ENCODE measurements at places on chromosomes 16 and 17.

- DNase-seq: no peak
These were observed 75.8 kb downstream of the WWOX start for GRCh38 chr16:78175287-78175686.

- no peak for DNase-seq
These were observed 13.6 kb downstream of the SMCR8 start for GRCh38 chr17:18328643-18329204.

DNA sequence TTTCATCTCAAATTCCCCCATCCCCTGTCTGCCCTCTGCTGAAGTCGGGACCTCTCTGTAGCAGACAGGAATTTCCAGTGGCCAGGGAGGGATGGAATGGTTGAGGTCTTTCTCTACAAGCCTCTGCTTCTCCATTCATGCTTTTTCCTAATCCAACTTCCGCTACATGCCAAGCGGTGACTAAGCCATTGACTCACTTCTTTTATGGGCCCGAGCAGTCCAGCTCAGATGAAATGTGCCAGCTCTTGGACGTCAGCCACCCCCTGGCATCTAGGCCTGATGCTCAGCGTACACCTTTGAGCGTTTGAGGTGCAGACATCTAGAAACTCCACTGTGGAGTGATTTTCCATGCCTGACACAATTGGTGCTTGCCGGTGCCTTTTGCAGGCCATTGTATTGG, 40.7 kb upstream of the GPR139 start:
- DNase-seq: no peak

DNA sequence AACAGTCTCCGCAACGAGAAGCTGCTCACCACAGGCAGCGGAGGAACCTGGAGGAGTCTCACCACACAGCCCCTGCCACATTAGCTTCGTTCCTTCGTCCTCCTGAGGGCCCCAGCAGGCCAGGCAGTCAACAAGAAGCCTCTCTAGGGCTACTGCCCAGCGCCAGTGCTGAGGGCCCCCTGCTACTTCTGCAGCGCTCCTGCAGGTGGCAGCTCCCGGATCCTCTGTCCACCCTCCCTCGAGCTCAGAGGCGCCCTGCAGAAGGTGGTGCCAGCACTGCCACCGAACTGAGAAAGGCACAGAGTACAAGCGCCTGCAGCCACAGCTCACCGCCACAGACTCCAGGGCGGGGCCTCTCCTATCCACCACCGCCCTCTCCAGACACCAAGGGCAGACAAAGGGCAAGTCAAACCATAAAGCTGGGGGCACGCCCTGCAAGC, 27.3 kb downstream of the KDM8 start:
- DNase-seq: no peak

DNA sequence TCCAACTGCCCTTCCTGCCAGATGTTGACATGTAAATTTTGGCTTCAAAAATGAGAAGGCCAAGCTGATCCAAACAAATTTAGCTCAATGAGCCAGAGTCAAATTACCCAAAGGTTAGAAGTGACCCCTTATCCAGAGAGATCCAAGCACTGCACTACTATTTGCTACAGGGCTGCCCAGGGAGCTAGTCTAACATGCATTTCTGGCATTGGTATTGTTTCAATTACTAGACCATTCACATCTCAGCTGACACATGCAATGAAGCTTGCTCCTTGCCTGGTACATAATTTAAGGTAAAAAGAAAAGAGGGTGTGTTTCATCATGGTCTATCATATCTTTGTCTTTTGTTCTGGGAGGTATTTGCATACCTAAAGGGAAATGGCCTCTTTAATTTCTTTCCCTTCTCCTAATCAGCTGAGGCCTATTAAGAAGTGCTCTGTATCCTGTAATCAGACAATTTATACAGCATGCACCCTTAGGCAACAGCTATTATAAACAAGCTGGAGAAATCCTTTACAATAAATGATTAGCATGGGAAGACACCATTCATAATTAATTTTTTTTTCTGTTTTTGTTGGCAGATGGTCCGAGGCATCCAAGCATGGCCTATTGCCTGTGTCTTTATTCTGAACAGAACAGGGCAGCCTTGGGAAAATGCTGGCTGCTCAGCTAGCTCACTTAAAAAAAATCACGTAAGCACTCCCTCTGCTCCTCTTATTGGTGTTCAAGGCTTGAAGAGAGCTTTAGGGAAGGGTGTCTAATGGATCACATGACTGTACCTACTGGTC, 161.5 kb upstream of the SALL1 start:
- DNase-seq: no peak

DNA sequence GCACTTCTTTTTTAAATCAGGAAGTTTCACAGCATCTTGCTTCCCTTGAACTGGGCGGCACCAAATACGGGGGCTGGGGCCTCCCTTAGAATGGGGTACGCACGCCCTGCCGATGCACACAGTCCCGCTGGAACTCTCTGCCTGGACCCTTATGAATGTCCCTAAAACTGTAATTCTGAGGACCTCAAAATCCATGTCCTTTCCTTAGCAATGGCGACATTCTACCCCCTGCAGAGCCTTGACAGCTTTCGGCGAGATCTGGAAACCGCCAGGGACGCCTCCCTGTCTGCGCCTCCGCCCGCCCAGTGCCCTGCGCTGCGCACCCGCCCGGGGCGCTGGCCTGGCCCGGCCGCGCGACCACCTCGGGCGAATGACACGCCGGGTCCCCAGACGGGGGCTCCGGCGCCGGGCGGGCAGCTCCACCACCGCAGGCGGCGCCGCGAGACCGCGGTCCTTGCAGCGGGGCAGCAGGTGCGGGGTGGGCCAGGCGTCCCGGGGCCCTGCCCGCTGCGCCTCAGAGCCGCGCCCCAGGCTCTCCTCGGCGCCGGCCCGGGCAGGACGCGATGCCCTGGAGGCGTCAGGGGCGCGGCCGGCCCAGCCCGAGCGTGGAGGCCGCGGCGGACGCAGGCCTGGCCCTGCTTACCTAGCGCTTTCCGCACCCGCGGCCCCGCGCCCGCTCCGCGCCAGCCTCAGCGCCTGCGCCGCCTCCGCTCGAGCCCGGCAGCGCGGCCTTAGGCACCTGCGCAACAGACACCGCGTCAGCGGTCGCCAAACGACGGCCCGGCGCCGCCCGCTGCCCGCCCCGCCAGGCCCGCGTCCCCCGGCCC, 548 bp downstream of the HAGH start:
- no peak for DNase-seq

DNA sequence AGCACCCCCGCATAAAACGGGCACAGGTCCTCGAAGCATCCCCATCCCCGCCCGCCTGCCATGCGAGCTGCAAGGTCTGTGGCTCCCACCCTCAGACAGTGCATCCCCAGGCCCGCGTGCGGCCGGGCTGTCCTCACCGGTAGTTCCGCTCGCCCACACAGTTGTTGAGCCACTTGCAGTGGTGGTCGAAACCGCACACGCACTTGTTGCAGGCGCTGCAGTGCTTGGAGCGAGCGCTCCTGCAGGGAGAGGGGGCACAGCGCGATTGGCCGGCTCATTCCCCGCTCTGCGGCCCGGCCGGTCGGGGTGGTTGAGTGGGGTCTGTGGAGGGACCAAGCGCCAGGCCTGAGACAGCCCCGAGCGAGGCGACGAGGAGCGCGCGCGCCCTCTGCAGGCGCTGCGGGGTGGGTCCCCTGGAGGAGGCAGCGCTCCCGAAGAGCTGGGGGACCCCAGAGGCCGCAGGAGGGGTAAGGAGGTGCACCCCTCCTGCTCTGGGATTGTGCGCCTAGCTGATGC, 6.0 kb upstream of the TPPP3 start:
- DNase-seq: no peak

GRCh38 chr16:1561266-1561665, 27.8 kb downstream of the TMEM204 start:
- DNase-seq: no peak

DNA sequence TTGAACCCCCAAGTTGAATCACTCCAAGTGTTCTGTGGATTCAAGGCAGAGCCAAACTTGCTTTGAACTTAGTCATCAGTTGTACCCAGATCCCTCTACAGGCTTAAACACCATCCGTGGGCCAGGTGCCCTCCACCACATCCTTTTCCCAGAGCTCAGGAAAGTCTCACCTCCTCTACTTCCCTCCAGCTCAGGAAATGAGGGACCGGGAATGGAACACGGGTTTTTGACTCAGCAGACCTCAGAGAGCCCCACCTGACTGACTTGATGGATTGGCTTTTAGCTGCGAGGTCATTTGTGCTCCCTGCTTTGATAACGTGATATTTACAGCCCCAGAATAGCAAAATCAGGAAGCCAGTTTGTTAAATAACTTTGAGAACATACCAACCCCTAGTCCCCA, 20.1 kb downstream of the GID4 start:
- no peak for DNase-seq

GRCh38 chr16:8887952-8888560, 5.9 kb downstream of the LITAFD start:
- DNase-seq: no peak

DNA sequence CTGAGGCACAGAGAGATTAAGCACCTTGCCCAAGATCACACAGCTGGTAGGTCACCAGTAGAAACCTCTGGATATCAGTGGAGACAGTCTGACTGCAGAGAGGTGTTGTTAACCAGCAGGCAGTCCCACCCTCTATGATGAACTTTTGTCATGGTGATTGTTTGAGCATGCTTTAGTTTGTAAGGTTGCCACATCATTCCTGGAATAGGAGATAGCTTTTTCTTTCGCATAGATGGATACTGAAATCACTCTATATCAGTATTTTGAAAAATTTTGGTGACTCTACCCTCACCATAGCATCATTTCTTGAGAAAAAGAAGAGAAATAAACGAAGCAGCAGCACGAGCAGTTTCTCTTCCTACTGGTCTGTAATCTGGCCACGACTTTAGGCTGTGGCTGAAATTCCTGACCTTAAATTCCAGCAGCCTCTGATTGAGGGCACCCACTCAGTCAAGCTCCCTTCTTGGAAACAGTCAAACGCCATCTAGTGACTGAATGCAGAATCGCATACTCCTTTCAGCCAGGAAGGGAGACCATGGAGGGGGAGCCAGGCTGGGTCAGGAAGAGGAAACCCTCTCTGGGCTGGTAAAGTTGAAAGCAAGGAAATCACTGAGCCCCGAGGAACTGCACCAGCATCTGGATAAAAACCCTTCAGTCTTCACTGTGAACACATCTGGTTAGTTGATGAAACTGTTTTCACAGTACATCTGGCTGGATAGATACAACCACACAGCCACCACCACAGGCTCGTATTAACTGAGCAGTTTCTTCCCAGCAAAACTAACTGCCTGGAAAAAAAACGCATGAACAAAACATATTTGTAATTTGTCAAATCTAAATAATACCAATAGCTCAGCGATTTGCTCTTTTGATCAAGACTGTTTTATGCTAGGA, 108.5 kb upstream of the XYLT1 start:
- peak; percentile 96 for DNase-seq

- no peak for DNase-seq
These were observed at the start of gene SP6 for GRCh38 chr17:47850692-47851573. Gene SP6, minus strand, starts transcription at chr17:47851163. Its CDS starts 2,734 bp downstream, at chr17:47848429.

DNA sequence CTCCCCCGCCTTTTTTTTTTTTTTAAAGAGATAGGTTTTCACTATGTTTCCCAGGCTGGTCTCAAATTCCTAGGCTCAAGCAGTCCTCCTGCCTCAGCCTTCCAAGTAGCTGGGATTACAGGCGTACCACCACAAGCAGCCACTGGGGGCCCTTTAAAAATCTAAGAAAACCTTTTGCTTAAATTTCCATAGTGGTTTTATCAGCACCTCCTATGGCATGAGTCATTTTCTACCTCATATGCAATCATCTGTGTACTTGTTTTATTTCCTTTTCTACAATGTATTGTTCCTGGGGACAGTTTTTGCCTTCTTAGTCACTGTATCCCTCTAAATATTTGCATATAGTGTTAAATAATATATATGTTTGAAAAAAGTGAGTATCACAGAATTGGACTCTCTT, 29.2 kb downstream of the GNA13 start:
- DNase-seq: no peak

GRCh38 chr17:28247671-28248555, 71.1 kb upstream of the TMEM97 start:
- no peak for DNase-seq

DNA sequence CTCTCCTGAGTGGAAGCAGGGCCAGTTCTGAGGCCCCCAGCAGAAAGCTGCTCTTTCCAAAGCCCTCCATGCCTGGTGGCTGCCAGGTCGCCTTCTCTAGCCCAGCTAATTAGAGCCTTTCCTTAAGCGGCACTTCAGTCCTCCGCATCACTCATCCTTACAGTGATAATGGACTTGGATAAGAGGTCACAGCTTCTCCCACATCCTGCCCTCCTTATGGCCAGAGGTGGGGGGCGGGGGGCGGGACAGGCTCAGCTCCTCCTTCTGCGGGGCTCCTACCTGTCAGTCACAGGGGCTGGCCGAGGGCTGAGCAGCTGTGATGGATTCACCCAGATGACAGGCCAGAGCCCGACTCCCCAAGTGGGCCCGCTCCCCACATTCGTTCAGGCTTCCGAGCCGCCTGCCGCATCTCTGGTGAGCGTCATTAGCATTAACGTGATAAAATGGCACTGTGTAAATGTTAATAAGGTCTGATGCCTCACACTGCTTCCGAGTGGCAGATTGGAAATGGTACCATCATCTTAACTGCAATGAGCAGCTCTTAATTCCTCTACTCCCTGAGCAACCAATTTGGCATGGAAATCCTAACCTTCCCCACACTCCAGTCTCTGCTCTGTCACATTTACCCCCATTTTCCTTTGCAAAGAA, 41.3 kb downstream of the GRIN2C start:
- no peak for DNase-seq

DNA sequence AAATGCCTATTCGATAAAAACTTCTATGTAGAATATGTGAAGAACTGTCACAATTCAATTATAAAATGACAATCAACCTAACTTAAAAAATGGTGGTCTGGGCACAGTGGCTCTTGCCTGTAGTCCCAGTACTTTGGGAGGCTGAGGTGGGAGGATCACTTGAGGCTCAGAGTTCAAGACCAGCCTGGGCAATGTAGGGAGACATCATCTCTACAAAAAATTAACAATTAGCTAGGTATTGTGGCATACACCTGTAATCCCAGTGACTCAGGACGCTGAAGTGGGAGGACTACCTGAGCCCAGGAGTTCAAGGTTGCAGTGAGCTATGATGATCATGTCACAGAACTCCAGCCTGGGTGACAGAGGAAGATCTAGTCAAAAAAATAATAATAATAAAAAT, 18.6 kb upstream of the METTL9 start:
- DNase-seq: no peak

DNA sequence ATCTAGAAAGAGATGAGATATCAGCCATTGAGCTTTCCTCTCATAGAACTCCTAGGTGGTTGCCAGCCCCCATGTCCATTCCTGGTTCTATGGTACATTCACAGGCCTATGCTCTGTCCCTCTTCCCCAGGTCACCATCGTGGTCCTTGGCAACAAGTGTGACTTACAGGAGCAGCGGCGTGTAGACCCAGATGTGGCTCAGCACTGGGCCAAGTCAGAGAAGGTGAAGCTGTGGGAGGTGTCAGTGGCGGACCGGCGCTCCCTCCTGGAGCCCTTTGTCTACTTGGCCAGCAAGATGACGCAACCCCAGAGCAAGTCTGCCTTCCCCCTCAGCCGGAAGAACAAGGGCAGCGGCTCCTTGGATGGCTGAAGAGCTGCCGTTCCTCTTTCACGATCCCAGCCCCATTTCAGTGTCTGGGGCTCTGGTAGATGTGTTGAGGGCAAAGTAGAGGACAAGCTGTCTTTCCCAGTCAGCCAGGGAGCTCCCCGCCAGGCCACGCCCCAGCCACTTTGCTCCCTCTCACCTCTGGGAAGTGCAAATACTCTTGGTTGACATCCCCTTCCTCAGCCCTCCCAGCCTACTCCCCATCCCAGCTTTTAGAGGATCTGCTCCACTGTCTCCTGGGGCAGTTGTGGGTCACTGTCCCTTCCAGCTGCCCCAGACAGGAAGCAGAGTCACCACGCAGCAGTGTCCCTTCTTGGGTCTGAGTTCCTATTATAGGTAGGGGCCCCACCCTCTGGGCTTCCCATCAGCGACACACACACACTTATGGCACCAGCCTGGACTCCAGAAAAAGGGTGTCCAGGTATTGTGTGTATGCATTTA, 3.8 kb downstream of the NKIRAS2 start:
- DNase-seq: no peak

All from iPS DF 6.9 (cell line).